ENCODE measurements at places on chromosomes 6 and 20.

GRCh38 chr6:1217396-1217795 lies 94.5 kb upstream of the FOXQ1 start:
- no peak for DNase-seq

DNA sequence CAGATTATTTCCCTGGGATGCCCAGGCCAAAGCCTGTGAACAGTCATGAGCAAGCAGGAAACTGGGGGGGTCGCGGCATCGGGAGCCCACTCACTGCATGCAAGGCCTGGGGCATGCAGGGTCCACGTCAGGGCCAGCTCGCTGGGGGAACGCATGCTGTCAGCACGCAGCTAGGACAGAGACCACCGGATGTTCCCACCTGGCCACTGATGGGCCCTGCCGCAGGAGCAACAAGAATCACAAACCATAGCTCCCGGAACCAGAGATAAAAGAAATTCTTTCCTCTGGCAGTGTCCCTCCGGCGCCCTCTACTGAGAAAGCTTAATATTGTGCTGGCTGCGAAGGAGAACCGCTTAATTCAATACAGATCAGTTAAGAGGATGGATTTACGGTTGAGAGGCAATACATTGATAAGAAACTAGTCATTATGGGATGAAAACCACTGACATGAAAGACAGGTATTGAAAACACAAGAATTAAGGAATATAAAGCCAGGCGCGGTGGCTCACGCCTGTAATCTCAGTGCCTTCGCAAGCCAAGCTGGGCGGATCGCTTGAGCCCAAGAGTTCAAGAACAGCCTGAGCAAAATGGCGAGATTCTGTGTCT lies 32.6 kb downstream of the C6orf15 start:
- DNase-seq: peak; percentile 38

DNA sequence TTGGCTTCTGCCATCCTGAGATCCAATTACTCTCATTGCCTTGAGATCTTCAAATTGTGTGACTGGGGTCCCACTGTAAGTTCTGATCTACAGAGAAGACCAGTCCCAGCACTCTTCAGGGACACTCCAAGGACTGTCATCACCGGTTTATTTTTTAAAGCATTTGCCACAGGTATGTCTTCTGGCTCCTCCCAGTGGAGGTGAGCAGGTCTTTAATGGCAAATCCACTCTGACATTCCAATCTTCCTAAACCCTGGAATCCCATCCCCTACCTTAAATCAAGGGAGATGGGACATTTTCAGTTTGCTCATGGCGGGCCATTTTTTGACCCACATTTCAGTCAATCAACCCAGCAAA lies 35.2 kb upstream of the IYD start:
- DNase-seq: no peak

GRCh38 chr6:143374014-143374413 lies 76.5 kb downstream of the ADAT2 start:
- no peak for DNase-seq

- DNase-seq: no peak
Measured at GRCh38 chr6:143647191-143647590, 30.6 kb upstream of the PHACTR2 start.

- DNase-seq: no peak
Measured at GRCh38 chr6:116611056-116611455, 5.2 kb upstream of the RSPH4A start.

GRCh38 chr6:132814716-132815570 lies 574 bp downstream of the RPS12 start:
- DNase-seq: no peak

DNA sequence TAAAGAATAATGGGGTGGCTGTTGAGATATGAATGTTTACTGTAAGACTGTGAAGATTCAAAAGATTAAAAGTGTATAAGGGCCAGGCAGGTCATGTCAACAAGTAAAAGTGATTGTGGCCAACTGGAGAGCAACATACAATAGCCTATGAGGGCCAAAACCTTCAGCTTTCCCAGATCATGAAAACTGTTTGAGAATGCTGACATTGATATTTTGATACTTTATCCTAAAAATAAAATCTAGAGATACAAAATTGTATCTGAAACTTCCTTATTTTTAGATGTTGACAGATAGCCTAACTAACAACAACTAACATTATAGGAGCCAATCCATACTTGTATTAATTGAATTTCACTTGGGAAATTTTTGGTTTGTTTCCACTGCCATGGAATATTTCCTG lies 70.3 kb upstream of the PAK5 start:
- DNase-seq: no peak

DNA sequence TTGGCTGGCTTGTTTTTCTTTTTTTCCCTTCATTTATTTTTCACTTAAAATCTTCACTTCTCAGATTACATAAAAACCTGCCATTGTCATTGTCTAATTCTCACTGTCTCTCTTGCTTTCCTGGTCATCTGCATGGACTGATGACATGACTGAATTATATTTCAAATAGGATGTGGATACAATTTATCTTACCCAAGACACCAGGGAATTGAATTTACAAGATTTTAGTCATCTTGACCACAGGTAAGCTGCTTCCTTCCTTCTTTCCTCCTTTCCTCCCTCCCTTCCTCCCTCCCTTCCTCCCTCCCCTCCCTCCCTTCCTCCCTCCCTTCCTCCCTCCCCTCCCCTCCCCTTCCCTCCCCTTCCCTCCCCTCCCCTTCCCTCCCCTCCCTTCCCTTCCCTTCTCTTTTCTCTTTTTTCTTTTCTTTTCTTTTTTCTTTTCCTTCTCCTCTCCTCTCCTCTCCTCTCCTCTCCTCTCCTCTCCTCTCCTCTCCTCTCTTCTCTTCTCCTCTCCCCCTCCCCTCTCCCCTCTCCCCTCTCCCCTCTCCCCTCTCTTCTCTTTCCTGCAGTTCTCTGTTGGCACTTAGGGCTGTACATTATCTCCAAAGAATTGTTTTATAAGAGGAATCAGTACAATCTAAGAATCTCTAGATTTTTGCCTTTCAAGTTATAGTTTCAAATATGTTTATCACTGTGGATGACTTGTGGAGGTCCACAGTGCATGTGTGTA lies 171.5 kb downstream of the CARMIL1 start:
- DNase-seq: no peak

DNA sequence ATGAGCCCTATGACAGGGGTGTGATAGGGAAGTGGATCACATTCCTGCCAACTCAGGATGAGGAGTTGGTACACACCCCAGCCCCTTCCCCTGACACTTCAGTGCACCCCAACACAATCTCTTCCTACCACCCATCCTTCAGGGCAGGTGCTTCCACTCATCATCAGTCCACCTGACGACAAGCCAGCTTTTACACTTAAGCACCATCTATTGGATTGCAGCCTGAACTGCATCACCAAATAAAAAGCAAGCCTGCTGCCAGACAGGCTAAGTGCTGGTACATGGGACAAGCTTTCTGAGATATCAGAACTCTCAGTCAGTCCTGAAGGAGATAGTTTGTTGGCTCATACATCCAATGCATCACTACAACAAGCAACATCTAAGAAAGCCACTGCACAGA lies 69.0 kb upstream of the TMEM200A start:
- no peak for DNase-seq

GRCh38 chr6:169175360-169175887 lies 78.2 kb downstream of the THBS2 start:
- DNase-seq: no peak

Data from stromal cell of bone marrow (primary cell).